CD8-positive, alpha-beta memory T cell (primary cell): ENCODE measurements at places on chromosomes 12 and 14. TPM values are rescaled to one million over a fixed set of nuclear protein-coding genes. Genes with fewer than 3 reads are reported as not detected.

The SAMD15 gene
- 1.0 TPM for total RNA-seq

The RERGL gene
- total RNA-seq = not detected

The GPR68 gene
- total RNA-seq = 15.4 TPM

The RNASE13 gene
- total RNA-seq = not detected

The CLEC2A gene
- not detected for total RNA-seq

The DCP1B gene
- total RNA-seq = 13.9 TPM

The HOMEZ gene
- total RNA-seq = 12.8 TPM

The HOXC12 gene
- total RNA-seq = not detected

The FOXM1 gene
- 67.5 TPM for total RNA-seq

The CLBA1 gene
- 3.9 TPM for total RNA-seq

The HNF1A gene
- total RNA-seq = not detected

The CBLN3 gene
- 7.7 TPM for total RNA-seq

The SLIRP gene
- total RNA-seq = 166 TPM

The INHBE gene
- total RNA-seq = 0.38 TPM

The LBHD2 gene
- not detected for total RNA-seq

The SPIC gene
- total RNA-seq = not detected

The ALG10B gene
- total RNA-seq = 9.1 TPM

The AICDA gene
- 0.71 TPM for total RNA-seq

The MCRS1 gene
- total RNA-seq = 89.1 TPM

The STAB2 gene
- not detected for total RNA-seq

The TMEM121 gene
- total RNA-seq = 17.1 TPM

The TSHR gene
- not detected for total RNA-seq

The SIX4 gene
- not detected for total RNA-seq

The SERPINA5 gene
- total RNA-seq = not detected

The PAH gene
- not detected for total RNA-seq

The IQSEC3 gene
- total RNA-seq = 0.88 TPM

The COCH gene
- 1.4 TPM for total RNA-seq

The COX8C gene
- total RNA-seq = not detected

The CCDC175 gene
- not detected for total RNA-seq

The NTN4 gene
- not detected for total RNA-seq

The LYZ gene
- total RNA-seq = 8.7 TPM

The KRT78 gene
- total RNA-seq = not detected

The ACSS3 gene
- not detected for total RNA-seq

The PSMA3 gene
- 343 TPM for total RNA-seq

The CLEC4C gene
- total RNA-seq = not detected

The CCDC177 gene
- total RNA-seq = not detected
